Mesenteric fat pad (tissue), 1 donor: ENCODE measurements at places on chromosomes 4 and X. TPM values are rescaled to one million over a fixed set of nuclear protein-coding genes. Genes with fewer than 3 reads are reported as not detected.

DNA sequence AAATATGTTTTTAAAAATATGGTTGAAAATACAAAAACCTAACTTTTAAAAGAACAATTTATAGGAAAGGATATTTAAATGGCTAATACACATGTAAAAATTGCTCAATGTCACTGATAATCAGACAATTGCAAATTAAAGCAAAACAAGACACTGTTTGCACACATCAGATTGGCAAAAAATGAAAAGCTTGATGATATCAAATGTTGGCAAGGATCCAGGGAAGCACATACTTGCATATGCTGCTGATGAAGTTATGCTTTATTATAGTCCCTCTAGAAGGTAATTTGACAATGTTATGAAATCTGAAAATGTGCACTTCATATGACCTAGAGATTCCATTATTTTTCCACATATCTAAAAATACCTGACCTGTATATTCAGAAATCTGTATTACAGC is 45.7 kb upstream of the EPGN start:
- DNase-seq = no peak

- DNase-seq = no peak
Measured at GRCh38 chr4:120065974-120066516, 603 bp downstream of the MAD2L1 start.

GRCh38 chrX:38960137-38960536 is 158.9 kb downstream of the MID1IP1 start:
- no peak for DNase-seq

DNA sequence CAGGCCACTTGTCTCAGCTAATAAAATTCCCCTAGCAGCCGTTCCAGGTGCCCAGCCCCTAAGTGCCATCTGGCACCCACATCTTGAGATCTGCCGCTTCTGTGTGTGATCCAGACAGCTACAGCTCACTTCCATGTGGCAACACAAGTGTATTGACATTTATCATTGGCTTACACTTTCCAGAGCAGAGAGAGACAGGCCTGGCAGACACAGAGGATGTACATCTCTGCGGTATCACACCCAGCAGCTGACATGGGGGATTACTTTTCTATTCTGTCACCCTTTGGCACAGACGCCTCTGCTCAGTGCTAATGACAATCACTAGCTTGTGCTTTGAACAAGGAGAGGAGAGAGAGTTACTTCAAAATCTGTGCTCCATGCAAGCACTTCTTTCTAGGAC is 195.9 kb downstream of the KDR start:
- DNase-seq = no peak

DNA sequence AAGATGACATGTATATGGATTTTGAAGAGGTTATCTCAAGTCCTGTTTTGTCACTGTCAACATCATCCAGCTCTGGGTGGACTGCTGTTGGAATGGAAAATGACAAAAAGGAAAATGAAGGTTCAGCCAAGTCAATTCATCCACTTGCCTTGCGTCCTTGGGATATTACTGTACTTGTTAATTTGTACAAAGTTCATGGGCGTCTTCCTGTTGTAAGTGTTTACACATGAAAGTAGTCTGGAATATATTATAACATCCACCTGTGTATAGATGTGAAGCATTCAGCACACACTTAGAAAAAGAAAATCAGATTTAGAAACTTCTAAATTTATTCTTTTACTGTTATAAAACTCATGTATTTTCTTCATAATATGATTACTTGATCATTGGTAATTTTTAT is 67.2 kb downstream of the BLTP1 start:
- no peak for DNase-seq

The SMIM31 gene
- total RNA-seq = not detected
